ENCODE measurements at places on chromosomes 3 and 15.

DNA sequence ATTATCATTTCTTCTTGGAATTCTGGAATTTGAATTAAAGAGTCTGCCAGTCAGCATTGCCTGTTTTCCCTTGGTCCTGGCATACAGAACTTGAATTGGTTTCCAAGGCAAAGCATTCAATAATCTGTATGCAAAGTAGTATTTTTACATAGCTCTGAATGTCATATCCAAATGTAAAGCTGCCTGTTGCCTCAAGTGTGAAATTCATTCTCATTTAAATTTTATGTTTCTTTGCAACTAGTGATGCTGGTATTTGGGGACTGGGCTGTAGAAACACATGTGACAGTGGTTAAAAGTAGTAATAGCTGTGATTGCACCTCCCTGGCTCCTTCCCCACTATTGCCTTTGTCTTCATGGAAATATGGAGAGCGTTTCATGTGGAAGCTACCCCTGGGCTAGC lies 743.9 kb upstream of the GOLIM4 start:
- DNase-seq: no peak

- DNase-seq: no peak
These were observed 137.6 kb downstream of the SMAD6 start for GRCh38 chr15:66839506-66840112.

- no peak for DNase-seq
These were observed 56.1 kb upstream of the USP3 start for GRCh38 chr15:63448266-63448665.

DNA sequence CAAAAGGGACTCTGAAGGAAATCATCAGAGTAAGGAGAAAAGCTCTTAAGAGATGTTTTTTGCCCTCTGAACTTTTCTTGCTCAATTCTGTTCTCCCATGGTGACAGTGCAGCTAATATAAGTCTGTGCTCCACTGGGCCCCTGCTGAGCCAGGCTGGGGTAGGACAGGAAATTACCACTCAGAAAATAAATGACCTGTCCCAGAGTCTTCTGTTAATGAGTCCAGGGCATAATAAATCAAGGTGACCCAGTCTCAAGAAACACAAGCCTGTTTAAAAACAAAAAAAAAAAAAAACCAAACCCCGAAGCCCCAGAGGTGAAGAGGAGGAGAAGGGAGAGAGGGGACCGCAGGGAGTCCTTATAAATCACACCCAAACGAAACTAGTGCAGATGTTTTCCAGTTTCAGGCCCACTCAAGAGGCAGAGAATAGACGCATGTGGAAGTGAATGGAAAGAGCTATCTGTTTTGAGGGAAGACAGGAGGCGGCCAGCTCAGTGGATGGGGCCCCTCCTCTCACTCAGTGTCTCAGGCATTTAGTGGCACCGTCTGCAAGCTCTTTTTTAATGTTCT lies 59.8 kb upstream of the BOC start:
- no peak for DNase-seq

DNA sequence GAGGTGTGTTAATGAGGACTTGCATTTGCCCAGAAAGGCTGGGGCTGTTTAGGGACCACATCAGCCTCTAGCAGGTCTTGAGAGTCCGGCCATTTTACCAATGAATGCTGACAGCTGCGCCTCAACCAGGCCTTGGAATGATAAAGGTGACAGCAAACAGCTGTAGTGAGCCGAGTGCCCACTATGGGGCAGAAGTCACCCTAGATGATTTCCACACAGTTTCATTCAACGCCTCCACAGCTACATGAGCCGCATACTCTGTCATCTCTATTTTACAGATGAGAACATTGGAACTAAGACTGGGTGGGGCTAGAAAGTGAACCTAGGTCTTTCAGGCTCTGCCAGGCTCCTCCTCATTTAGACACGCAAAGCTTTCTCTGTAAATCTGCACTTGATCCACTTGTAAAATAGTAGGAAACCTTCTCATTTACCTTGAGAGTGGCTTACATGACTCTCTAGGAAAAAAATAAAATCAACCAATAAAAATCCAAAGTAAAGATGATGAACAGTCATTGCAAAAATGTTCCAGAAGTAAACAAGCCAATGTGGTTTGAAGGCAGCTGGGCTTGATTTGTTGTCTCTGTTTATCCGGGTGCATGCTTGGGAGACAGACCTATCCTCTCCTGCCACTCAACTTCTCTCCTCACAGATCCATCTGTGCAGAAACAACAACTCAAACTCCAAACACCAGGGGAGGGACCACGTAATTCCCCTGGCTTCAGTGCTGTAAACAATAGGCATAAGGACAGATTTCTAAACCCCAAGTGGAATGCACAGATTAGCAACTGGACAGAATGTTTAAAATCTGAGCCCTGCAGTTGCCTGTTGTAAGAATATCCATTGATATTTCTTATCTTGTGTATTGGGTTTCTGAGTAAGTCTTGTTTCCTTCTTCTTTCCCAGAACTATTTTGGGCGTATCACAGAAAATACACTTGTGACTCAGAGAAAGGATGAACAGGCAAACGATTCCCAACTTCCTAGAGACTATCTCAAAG lies 31.5 kb upstream of the LDHAL6B start:
- DNase-seq: peak; percentile 51

DNA sequence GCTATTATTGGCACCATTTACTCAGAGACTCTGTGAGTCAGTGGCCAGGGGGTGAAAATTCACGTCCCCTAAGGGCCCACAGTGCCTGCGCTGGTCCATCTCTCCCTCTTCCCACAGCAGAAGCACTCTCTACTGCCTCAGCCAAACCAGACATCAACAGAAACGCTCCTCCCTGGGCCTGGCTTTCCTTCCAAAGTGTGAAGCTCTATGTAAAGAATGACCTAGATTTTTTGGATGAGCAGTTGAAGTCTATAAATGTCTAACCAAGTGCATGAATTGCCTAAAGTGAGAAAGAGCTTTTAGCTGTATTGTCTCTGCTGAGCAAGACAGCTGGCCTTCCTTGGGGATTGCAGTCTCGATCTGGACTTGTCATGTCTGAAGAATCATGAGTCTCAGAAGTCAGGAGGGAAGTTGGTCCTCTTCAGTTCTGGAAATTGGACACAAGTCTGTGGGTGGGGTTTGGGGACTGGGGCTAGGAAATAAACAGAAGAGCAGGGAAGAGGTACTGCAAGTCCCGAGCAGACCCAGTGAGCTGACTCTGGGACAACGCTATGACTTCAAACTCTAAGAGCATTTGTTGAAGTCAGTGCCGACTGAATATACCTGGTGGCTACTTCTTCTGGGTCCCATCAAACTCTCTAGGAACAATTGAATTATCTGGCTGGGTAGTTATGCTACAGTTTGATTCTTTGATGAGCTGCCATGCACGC lies 29.0 kb downstream of the RASGRP1 start:
- DNase-seq: no peak

Data from prostate gland (tissue), 2 donors.